ENCODE measurements at places on chromosomes 1 and 21.

DNA sequence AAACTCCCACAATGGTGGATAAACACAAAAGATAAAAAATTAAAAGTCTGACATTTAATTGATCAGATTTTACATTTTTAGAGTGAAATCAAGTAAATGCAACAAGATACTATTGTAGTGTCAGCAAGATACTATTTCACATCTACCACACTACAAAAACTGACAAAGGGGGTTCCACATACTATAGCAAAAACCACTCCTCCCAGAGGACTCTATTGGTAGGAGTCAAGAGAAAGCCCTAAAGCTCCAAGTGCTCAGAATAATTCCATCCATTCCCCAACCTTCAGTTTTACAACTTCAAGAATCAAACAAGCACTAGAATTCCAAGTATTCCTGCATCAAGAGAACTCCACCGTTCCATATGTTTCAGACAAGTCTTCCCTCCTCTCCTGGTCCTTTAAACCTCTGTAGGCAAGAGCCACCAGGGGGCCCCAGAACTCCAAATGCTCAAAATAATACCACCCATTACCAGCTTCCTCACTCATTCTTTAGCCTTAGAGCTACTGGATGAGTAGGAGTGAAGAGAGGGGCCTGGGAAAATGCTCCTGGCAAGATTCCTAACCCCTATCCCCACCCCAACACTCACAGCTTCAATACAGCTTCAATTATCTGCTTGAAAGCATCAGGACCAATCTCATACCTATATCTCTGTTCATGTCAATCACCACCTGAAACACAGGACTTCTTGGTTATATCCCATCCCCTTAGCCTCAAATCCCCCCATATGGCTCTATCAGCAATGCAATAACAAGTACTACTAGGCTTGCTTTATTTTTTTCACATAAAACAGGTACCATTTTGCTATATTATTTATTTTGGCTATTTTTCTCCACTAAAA is 9.9 kb downstream of the TOR1AIP2 start:
- DNase-seq = peak; percentile 51

DNA sequence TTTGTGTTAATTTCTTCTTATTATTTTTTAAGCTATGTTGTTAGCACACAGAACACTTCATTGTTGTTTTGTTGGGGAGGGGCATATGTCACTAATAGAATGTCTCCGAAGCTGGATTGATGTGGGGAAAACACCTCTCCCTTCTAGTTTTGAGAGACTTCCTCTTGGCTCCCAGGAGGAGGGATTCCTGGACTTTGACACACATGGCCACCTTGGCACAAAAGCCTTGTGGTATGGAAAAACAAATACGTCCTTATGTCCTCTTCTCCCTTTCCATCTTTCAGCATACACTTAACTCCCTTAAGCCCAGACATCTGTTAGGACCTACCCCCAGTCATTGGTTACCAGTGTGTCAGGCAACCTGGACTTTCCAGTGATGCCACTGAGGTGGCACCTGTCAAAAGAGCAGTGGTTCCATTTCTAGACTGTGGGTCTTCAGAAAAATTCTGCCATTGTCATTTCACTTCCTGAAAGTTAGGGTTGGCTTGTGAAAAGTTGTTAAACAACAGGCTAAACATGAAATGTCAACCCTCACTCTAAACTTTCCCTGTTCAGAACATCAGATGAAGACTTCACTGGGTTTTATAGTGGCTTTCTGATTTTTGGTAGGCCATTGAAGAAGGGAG is 12.5 kb upstream of the ABCB10 start:
- no peak for DNase-seq

DNA sequence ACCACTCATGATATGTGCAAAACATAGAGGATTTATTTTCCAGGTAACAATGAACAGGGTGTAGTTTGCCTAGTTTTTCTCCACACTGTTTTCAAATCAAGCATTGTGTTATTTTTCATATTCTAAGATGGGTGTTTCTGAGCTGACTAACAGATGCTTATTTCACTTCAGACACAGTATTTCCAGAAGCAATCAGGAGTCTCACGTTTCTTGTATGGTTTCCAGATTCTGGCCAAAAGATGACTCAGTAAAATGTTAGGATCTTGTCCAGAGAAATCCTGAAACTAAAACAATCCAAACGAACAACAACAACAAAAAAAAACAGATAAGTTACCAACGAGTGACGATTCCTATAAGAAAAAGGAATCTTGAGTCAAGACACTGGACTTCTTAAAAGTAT is 5.3 kb downstream of the UTS2 start:
- peak; percentile 52 for DNase-seq

- peak; percentile 47 for DNase-seq
Observed at GRCh38 chr1:36166938-36167905, 11.3 kb downstream of the MAP7D1 start.

All from fibroblast of skin of right biceps (primary cell).